AG09309 (cell line): ENCODE measurements at places on chromosomes 13 and 19.
A peak's percentile ranks its signal among the peaks of the same experiment; 100 is the strongest.

GRCh38 chr13:19657872-19658591 is 24.6 kb downstream of the MPHOSPH8 start:
- DNase-seq: no peak

DNA sequence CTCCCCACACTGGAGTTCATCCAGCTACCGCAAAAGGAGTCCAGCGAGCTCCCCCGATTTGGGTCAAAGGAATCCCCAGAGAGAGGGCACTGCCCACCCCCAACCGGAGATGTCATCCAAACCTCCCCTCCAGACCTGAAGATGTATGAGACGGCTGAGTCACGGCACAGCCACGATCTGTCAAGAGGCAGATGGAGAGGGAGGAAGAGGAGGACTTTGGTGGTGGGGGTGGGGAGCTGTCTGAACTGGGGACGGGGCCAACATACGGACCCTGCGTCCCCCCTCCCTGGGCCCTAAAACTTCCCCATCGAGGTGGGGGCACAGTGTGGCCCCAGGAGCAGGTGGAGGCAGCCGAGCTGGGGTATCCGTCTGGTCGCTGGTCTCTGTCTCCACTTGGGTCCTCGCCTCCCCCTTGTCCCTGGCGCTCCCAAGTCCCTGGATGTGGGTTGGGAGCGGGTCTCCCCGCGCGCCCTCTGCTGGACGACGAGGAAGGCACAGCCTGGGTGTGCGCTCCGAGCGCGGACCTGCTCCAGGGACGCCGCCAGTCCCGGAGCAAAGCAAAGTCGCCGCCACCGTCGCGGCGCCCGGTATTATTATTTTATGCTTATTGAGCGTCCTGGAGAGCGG is 3.8 kb downstream of the PDE4A start:
- no peak for DNase-seq

DNA sequence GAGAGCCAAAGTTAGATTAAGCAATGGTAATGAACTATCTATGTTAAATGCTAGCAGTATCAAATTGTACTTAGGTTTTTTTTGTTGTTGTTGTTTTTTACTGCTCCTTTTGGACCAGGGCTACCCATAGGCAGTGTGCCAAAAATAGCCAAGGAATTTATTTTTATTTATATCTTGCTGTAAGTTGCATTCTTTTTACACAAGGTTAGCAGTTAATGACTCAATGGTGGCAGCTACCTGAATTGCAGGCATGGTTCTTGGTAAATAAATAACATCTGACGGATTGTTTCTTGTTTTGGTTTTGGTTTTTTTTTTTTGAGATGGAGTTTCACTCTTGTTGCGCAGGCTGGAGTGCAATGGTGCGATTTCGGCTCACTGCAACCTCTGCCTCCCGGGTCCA is 194.8 kb upstream of the TSC22D1 start:
- DNase-seq: no peak

- DNase-seq: no peak
These were observed 1.3 kb downstream of the CCDC159 start for GRCh38 chr19:11347546-11348039.

GRCh38 chr19:41577144-41577830 is 1.3 kb downstream of the CEACAM21 start:
- DNase-seq: no peak

- no peak for DNase-seq
These were observed 15.4 kb downstream of the CERS4 start for GRCh38 chr19:8224394-8225145.

- no peak for DNase-seq
These were observed 107.7 kb upstream of the C1QTNF9B start for GRCh38 chr13:24004971-24005370.

DNA sequence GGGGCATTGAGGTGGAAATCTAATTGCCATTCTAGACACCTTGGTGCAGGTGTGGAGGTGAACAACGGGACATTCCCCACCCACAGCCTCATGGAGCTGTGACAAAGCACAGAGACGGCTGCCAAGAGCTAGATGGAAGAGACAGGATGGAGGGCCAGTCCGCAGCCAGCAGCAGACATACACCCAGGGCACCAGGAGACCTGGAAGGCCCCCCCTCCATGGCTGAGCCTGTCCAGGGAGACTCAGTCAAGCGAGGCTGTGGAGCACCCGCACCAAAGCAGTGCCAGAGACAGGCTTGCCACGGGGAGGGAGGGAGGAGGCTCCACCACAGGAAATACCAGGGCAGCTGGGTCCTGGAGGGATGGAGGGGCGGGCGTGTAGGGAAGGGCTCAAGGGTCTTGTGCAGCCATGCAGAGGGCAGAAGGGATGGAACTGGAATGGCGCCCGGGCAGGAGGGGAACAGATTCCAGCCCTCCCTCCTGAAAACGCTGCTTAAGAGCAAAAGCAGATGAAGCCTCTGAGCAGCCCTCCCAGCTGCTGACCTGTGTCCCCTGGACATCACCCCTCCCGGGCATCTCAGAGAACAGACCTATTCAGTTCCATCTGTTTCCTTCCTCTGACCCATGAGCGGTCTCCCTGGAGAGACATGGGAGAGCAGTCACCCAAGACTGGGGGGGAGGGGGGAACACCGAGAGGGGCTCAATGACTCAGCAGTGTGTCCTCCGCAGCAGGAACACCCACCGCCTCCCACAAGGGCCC is 14.4 kb downstream of the EPS15L1 start:
- no peak for DNase-seq

DNA sequence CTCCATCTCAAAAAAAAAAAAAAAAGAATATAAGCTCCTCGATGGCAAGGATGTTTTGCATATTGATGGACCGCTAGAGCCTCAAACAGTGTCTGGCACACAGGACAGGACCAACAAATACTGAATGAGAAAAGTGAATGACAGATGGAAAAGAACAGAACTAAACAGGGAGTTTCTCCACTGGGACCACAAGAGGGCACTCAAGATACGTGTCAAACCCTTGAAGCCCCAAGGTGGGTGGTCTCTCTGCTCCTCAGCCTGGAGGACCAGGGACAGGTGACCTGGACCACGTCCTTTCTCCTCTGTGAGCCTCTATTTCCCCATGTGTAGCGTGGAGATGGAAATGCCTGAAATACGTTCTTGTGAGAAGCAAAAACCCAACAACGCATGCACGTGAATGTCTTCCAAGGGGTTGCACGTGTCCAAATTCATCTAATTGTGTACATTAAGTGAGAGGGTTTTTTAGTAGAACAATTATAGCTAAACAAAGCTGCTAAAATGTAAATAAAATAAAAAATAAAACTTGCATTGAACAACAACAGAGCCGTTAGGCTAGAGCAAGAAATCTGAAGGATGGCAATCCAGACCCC is 5.7 kb upstream of the CDC42EP5 start:
- no peak for DNase-seq

GRCh38 chr13:113192279-113192678 is 16.2 kb downstream of the PCID2 start:
- no peak for DNase-seq

DNA sequence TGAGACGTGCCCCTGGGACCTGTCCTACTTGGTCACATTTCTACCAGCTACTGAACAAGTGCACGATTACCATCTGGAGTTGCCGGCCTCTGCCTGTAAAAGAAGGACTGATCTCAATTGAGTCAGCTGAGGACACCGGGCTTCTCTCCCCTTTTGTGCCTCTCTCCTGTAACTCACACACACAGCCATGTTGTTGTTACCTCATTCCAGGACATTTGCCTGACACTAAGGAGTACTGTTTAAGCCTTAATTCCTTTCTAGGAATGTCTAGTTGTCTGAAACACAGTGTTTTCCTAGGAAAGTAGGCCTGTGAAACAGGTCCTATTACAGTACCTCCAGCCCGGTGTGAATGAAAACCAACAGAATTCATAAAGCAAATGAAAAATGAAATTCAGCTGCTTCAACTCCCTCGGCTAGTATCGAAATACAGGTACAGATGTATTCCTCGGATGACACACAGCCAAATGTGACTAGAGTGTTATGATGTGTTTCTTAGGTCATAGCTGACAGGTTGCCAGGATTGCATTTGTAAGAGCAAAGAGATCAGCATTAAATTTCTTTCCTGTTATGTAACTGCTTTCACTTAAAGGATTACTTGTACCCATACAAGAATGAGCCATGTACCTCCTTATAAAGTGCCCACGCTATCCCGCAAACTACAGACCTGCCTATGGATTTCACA is 152.0 kb upstream of the IRS2 start:
- peak; percentile 18 for DNase-seq

DNA sequence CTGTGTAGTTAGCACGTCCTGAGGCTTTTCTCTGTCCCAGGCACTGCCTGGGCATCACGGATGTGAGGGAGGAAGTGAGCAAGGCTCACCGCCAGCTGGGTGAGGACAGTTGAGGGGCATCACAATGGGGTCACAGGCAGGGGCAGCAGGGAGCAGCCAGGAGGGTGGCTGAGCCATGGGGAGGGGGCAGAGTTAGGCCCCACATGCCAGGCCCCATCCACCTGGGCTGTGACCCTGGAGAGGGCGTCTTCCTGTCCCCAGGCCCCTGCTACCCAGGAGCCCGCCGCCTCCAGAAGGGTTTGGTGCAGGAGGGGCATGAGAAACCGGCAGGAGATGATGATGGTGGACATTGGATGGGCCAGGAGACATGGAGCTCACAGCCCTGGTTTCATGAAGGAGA is 56.8 kb upstream of the F7 start:
- DNase-seq: no peak

- no peak for DNase-seq
These were observed 60.5 kb downstream of the SPATA13 start for GRCh38 chr13:24221007-24221406.

- DNase-seq: no peak
These were observed 207.8 kb downstream of the DCLK1 start for GRCh38 chr13:35923347-35923746.

DNA sequence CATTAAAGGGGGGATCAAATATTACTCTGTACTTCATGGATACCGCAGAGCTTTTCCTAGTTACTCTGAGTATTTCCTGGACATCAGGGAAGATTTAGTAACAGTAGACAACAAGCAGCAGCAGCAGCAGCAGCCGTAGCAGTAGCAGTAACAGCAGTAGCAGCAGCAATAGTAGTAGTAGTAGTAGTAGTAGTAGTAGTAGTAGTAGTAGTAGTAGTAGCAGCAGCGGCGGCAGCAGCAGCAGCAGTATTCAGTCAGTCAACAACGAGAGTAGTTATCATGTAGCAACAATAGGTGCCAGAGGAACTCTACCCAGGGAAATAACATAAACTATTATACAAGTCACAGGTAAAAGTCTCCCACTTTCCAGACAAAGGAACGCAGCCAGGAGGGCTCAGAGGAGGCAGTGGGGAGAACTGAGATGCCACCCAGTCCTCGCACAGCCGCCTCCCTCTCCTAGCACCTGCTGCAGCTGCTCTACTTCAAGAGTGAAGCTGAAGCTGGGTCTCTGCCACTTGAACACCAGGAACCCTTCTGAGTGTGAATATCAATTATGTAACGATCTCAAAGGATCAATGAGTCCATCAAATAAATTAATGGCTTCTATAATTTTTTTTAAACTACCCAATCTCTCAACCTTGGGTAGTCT is 1.3 kb upstream of the DOCK9 start:
- no peak for DNase-seq

GRCh38 chr19:19067276-19068072 is 3.7 kb downstream of the SLC25A42 start:
- DNase-seq: no peak

DNA sequence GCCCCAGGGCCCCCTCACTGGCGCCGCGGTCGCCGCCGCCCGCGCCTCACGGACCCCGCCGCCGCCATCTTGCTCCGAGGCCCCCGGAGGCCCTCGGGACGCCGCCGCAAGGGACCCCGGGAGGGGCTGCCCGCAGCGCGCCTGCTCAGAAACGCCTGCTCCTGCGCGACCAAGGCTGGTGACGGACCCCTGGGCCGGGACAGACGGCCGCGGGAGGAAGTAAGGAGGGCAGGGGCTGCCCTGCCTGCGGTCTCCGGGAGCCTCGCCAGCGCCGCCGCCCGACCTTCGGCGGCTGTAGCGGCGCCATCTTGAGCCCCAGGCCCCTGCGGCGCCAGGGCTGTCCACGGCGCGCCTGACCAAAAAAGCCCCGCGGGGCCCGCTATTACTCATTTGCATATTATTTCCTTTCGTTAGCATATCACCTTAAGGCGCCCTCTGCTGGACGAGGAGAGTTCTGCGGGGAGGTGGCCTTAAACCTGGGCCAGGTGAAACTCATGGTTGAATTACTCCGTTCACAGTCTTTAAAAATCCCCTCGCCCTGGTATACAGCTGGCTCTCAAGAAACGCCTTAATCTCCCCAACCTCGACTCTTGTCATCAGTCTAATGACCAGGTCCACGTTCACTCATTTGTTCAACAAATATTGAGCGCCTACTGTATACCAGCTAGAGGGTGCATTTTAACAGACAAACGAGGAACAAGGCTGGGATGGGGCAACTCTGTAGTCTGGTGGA is at the start of gene REXO1:
REXO1 (minus strand) TSS at position 85 of the 733 bp plus-strand sequence. CDS start 125 bp downstream, outside the sequence.
- DNase-seq: peak; percentile 66

DNA sequence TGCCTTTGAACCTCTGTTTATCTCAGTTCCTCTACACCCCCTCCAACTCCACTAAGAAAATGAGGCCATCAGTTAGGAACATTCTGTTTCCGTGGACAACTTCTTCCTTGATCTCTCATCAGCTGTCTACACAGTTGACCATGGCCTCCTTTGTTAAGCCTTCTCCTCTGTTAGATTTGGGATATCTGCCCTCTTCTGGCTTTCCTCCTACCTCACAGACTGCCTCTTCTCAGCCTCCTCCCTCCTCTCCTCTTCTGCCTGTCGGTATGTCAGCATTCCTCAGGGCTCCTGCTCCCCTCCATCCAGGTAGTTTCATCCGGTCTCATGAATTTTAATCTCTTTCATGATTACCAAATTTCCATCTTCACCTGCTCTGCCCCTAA is 454.9 kb downstream of the FOXO1 start:
- no peak for DNase-seq
